ENCODE measurements at places on chromosomes 7 and 10. TPM values are rescaled to one million over a fixed set of nuclear protein-coding genes. Genes with fewer than 3 reads are reported as not detected.

Gene ARMC3
- not detected for total RNA-seq

Gene KIAA1549
- total RNA-seq = 1.6 TPM

Gene CCDC3
- 64.4 TPM for total RNA-seq

Gene RPS24
- total RNA-seq = 1,054 TPM

Gene SGMS1
- total RNA-seq = 36.4 TPM

Gene DENND11
- 9.4 TPM for total RNA-seq

Gene GBX1
- total RNA-seq = not detected

Gene RTKN2
- 3.3 TPM for total RNA-seq

Gene KIAA1217
- total RNA-seq = 2.7 TPM

Gene NPTX2
- 3.3 TPM for total RNA-seq

Gene SPAM1
- not detected for total RNA-seq

Gene PVRIG
- not detected for total RNA-seq

Gene DDIT4
- total RNA-seq = 503 TPM

Gene GIMAP2
- total RNA-seq = 0.43 TPM

Gene PRSS58
- not detected for total RNA-seq

Gene OR6V1
- total RNA-seq = not detected

Gene PLCE1
- total RNA-seq = 2.5 TPM

Gene PNLIPRP1
- total RNA-seq = not detected

Gene PLAC9
- 8.0 TPM for total RNA-seq

Gene DPCD
- total RNA-seq = 30.9 TPM

Gene TUBB8
- not detected for total RNA-seq

Gene INSIG1
- 82.3 TPM for total RNA-seq

Gene ZNF518A
- total RNA-seq = 7.8 TPM

Gene PDE6C
- not detected for total RNA-seq

Gene LIPJ
- not detected for total RNA-seq

Gene ARHGAP19
- total RNA-seq = 2.6 TPM

Gene ACTR3C
- total RNA-seq = 0.13 TPM

Gene CLCN1
- 0.07 TPM for total RNA-seq

Gene ASIC3
- 0.26 TPM for total RNA-seq

Gene APBB1IP
- 0.26 TPM for total RNA-seq

Gene CCAR1
- 27.8 TPM for total RNA-seq

Gene FAM180A
- 51.3 TPM for total RNA-seq

Measured in smooth muscle cell of the pulmonary artery (primary cell).